ENCODE measurements at places on chromosomes 1 and 21.

GRCh38 chr21:41361786-41362604 is at the start of gene MX2:
Gene MX2, plus strand, starts transcription at chr21:41362027. Its CDS starts 14,880 bp downstream, at chr21:41376907.
- peak; percentile 48 for DNase-seq

GRCh38 chr1:207500306-207500705 is 4.3 kb downstream of the CR1 start:
- DNase-seq = no peak

GRCh38 chr1:112337028-112337531 is 58.9 kb upstream of the CTTNBP2NL start:
- DNase-seq = no peak

GRCh38 chr21:21200939-21201615 is 202.9 kb downstream of the NCAM2 start:
- no peak for DNase-seq

DNA sequence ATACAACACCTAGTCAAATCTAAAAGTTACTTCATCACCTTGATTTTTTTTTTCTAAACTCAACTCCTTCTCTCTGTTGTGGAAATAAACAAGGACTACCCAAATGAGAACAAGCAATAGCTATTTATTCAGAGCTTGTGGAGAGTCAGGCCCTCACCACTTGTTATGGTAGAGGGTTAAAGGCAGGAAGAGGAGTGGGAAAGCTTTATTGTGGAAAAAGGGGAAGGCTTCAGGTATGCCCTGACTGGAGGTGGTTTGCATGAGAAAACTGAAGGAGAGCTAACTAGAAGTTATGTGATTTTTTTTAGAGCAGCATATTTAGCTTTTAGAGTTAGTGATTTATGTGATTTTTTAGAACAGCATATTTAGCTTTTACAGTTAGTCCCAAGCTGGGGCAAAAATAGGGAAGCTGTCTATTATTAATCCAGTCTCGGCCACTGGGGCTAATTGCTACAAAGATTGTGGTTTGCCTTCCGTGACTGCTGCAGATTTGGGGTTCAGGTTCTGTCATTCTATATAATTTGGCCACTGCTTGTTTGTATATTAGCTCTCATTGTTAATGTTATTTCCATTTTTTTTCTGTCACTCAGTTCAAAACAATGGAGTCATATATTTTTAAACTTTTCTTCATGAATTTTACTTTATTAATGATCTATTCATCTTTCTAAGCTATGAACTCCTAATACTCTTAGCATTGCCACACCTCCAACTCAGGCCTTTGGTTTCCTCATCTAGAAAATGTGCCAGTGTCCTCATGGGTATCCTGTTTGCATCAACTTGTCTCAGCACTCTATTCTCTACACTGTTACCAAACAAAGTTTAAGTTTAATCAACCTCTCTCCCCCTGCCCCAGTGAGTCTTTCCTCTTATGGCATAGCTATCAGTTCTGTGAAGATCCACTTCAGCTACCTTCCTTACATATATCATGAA is 713.0 kb downstream of the BRINP3 start:
- DNase-seq = no peak

- DNase-seq = no peak
These were observed 88.5 kb downstream of the PLPPR4 start for GRCh38 chr1:99352821-99353220.

DNA sequence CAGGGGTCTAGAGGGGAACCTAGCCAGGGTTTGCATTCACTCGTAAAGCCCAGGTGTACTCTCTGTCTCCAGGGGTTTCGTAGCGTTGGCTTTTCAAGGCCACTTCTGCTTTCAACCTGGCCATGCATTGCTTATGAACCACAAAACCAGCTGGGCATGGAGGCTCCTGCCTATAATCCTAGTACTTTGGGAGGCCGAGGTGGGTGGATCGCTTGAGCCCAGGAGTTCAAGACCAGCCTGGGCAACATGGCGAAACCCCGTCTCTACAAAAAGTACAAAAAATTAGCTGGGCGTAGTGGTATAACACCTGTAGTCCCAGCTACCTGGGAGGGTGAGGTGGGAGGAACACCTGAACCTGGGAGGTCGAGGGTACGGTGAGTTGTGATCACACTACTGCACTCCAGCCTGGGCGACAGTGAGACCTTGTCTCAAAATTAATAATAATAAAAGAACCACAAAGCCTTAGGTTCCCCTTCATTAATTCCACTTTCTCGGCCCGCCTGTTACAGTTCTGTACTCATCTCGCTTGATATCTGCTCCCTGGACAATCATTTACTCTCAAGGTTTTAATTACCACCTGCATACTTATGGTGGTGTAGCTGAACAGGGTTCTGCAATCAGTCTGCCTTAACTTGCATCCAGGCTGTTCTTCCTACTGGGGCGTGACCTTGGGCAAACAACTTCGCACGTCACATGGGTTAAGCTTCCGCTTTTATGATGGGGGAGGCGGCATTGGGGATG is 6.1 kb downstream of the SLC16A4 start:
- DNase-seq = no peak

- DNase-seq = no peak
These were observed 87.7 kb downstream of the TGFBR3 start for GRCh38 chr1:91798241-91798648.

DNA sequence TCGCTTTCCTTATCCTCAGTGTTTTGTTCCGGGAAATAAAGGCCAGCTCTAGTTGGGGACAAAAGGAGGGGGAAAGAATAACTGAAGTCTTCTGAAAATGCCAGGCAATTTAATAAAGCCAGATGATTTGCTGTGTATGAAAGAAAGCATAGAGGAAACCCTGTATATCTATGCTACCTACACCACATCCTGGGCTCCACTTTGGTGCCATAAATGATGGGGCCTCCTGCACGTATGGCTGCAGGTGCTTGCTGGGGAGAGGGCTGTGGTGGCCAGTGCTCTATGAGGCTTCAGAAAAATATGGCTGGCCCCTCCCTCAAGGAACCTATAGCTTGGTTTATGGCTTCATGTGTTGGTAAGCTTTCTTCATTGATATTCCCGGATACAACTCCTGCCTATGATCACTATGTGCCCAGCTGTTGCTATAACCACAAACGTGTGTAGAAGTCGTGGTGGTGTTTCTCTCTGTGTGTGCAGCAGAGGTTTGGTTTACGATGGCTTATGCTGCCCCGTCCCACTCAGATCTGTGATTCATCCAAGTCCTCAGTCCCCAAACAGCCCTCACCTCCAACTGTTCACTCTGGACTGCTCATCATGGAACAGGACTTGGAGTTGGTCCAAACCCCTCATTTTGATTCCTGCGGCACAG is 59.5 kb downstream of the BACE2 start:
- DNase-seq = no peak

- DNase-seq = no peak
These were observed 135.7 kb upstream of the RUNX3 start for GRCh38 chr1:25065795-25066238.

GRCh38 chr21:37259426-37259825 is 7.7 kb downstream of the VPS26C start:
- DNase-seq = no peak

GRCh38 chr21:17370263-17370662 is 142.6 kb upstream of the CXADR start:
- no peak for DNase-seq

DNA sequence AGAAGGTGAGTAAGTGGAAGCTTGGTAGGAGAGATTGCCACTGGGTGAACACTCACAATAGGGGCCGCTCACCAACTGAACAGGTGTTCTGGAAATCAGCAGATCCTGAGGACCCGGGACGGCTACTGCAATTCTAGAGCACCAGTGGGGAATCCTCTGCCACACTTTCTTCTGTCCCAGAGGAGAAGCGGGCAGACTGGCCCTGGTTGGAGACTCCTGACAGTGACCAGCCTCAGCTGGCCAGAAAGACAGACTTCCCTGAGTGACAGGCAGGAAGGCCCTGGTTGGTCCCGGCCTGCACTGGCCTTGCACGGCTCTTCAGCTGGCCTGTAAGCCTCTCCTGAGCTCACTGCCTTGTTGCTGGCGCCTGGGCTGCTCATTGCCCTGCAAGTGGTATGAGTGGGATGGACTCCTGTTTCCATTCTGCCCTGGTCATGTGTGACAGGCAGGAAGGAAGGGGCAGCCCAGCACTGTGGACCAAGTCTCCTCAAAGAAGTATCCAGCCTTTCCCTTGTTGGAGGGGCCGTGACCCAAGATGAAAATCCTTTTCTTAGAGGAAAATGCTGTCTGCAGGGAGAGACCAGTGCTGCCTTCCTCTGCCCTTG is 34.5 kb downstream of the MAN1C1 start:
- no peak for DNase-seq

GRCh38 chr1:197438010-197438790 is 170.1 kb downstream of the CRB1 start:
- DNase-seq = no peak

- no peak for DNase-seq
These were observed 605.8 kb upstream of the CAMK1G start for GRCh38 chr1:208977638-208978256.

- no peak for DNase-seq
These were observed 222.0 kb downstream of the DENND1B start for GRCh38 chr1:197553281-197553680.

GRCh38 chr1:224211206-224211962 is 28.3 kb downstream of the DEGS1 start:
- no peak for DNase-seq

GRCh38 chr1:15736038-15736891 is at the start of gene SLC25A34:
Gene SLC25A34, plus strand, starts transcription at chr1:15736258. Its CDS starts 228 bp downstream, at chr1:15736486.
- no peak for DNase-seq

DNA sequence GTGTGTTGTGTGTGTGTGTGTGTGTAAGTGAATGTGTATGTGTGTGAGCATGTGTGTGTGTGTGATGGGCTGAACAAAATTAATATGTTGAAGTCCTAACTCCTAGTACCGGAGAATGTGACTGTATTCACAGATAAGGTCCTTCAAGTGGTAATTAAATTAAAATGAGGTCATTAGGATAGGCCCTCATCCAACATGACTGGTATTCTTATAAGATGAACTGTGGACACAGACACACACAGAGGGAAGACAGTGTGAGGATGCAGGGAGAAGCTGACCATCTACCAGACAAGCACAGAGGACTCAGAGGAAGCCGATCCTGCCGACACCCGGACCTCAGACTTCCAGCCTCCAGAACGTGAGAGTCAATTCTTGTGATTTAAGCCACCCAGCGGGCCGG is 91.2 kb upstream of the PGBD5 start:
- no peak for DNase-seq

DNA sequence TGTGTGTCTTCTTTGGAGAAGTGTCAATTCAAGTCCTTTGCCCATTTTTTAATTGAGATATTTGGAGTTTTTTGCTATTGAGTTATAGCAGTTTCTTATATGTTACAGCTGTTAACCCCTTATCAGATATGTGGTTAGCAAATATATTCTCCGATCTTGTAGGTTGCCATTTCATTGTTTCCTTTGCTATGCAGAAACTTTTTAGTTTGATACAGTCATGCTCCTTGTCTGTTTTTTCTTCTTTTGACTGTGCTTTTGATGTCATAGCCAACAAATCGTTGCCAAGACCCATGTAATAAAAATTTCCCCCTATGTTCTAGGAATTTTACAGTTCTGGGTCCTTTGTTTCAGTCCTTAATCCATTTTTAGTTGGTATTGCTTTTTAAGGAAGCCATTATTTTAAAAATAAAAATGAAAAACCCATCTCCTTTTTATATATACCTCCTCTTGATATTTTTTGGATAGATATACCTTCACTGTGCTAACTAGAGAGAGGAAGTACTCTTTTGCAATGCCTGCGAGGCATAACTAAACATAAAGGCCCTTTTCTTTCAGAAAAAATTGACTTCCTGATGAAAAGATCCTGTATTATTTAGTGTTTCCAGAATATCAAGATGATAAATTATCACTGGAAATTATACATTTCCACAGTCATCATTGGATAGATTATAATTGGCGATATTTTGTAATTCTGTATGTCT is 127.8 kb downstream of the HS2ST1 start:
- no peak for DNase-seq

GRCh38 chr1:159054427-159054826 is 22.1 kb downstream of the AIM2 start:
- no peak for DNase-seq

DNA sequence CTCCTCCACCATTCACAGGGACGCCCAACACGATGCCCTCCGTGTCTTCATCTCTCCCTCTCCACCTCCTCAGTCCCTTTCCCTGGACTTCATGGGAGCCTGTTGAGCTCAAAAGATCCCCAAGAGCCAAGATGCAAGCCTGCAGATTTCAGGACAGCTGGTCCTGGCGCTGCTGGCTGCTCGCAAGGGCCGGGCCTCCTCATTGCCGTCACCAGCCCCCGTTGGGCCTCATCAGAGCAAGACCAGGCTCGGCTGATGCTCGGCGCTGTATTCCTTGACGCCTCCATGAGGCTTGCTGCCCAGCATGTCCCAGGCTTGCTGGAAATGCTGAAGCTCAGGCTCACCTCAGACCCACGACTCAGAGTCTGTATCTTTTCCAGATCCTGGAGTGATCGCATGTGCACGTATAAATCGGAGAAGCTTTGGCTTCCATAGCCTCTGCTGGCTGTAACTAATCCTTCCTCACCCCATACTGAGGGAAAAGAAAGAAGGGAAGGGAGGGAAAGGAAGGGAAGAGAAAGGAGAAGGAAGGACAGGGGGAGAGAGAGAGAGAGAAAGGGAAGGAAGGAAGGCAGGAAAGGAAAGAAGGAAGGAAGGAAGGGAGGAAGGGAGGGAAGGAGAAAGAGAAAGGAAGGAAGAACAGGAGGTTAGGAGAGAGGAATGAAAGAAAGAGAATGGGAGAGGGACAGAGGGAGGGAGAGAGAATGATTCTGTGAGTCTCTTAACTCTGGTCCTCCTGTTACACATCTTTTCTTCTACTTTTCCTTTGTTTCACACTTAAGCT is 94.6 kb downstream of the KCNJ15 start:
- DNase-seq = no peak

DNA sequence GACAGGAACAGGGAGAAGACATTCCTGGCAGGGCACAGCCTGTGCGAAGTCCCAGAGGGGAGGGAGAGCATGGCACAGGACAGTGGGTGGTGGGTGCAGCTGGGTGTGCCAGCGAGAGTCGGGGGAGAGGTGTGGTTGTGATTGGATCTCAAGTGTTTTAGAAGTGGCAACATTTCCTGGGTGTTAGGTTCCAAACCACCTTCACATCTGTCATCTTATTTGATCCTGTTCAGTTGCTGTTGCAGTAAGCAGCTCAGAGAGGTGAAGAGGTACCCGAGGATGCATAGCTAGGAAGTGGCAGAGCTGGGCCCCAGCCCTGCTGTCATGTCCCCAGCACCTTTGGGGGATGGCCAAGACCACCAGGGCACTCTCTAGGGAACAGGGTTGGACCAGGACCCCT is 22.0 kb upstream of the DISP3 start:
- no peak for DNase-seq

GRCh38 chr1:192579010-192579738 is 3.6 kb downstream of the RGS1 start:
- no peak for DNase-seq

DNA sequence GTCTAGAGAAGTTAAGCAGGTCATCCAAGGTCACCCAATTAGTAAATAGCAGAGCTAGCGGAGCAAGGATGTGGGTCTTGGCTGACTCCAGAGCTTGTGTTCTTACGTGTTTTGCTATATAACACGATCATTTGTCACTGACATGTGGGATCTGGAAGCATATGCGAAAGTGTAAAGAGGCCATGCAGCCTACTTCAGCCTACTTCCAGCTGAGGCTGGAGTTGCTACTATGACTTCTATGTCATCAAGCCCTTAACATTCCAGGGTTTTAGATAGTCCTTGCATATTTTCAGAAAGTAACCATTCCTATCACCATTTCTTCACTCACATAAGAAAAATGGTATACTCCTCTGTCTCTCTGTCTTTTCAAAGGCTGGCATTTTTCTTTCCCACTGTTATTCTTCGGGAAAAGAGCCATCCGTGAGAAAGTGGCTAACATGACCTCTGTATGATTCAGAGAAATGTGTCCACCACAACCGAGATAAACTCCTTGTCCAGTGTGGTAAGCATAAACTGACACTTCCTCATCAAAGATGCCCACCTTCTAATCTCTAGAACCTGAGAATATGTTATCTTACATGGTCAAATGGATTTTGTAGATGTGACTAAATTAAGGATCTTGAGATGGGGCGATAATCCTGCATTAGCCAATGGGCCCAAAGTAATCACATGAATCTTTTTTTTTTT is 24.0 kb upstream of the ABL2 start:
- no peak for DNase-seq

Measured in activated CD4-positive, alpha-beta T cell treated with anti-CD3 and anti-CD28 coated beads for 24 hours (primary cell).